ENCODE measurements at places on chromosomes 16 and 17. TPM values are rescaled to one million over a fixed set of nuclear protein-coding genes. Genes with fewer than 3 reads are reported as not detected.

- no peak for DNase-seq
Observed at GRCh38 chr17:79862771-79863440, 23.7 kb upstream of the CBX4 start.

- no peak for DNase-seq
Observed at GRCh38 chr17:74453665-74454196, 12.7 kb upstream of the CD300A start.

GRCh38 chr17:14871921-14872320 lies 393.2 kb downstream of the PMP22 start:
- DNase-seq = no peak

DNA sequence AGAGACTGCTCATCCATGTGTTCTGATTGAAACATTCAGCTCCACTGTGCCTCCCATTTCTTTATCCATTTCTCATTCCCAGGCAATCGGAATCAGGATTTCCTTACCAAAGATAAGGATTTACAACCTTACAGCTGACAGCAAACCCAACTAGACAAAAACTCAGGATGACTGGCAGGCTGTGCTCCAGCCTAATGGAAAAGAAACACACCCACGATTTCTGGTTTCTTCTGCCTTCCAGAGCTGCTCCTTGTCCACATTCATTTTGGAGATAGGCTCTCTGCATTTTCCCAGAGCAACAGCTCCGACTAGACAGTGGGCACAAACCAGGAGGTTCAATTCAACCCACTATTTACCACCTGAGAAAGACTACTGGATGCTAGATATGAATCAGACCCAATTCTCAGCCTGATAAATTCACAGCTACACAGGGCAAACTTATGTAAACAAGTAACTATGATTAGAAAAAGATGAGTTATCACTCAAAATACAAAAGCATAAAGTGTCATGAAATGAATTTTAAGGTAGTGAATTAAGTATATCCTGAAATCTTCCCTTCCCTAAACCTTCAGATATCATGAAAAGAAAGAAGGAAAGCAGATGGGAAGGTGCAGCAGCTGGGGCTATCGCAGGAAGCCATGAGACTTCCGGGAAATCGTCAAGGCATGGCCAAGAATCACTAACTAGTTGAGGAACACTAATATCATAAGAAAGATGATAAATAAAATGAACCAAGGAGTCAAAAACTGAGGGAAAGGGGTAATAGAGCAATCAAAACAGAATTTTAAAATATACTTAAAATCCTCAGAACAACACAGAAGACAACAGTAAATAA lies 44.8 kb upstream of the CLEC18B start:
- no peak for DNase-seq

DNA sequence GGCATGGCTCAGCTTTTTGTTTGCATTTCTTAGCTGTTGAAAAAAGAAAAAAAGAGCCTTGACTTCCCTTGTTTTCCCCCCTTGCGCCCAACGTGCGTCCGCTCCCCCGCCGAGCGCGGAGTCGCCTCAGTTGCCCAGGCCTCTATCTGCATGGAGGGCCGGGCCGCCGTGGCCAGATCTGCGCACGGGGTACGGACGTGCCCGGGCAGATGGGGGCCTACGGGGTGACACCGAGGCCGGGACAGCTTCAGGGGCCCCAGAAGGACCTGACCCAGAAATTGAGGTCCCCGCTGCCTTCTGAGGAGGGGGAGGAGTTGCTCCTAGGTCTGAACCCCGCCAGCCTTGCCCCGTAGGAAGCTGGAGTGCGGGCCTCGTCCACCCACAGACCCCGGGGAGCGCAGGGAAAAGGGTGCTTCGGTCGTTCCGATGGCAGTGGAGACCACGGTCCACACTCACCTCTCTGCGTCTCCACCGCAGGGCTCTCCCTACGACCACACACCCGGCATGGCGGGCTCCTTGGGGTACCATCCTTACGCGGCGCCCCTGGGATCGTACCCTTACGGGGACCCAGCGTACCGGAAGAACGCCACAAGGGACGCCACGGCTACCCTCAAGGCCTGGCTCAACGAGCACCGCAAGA lies 1.5 kb downstream of the IRX5 start:
- no peak for DNase-seq

- DNase-seq = no peak
Observed at GRCh38 chr16:89224665-89225064, 7.2 kb downstream of the ZNF778 start.

GRCh38 chr16:77553130-77553529 lies 118.3 kb upstream of the ADAMTS18 start:
- DNase-seq = no peak

GRCh38 chr16:19242186-19242585 lies 43.3 kb upstream of the CLEC19A start:
- no peak for DNase-seq

- DNase-seq = no peak
Observed at GRCh38 chr17:8916466-8916865, 49.0 kb upstream of the PIK3R6 start.

DNA sequence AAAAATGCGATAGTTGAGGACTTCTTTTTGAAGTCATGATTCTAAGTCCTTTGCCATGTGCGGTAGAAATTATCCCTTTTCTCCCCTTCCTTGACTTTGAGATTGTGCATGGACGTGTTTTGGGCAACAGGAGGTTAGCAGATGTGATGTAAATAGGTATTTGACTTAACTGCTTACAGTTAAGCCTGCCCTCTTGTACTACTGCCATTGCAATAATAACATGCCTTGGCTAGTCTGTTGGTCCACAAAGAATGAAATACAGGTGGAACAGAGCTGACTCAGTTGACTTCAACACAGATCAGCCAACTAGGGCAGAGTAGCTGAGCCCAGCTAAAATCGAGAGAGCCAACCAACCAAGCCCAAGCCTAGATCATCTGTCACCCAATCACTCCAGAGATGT lies 125.5 kb downstream of the BRIP1 start:
- DNase-seq = no peak

DNA sequence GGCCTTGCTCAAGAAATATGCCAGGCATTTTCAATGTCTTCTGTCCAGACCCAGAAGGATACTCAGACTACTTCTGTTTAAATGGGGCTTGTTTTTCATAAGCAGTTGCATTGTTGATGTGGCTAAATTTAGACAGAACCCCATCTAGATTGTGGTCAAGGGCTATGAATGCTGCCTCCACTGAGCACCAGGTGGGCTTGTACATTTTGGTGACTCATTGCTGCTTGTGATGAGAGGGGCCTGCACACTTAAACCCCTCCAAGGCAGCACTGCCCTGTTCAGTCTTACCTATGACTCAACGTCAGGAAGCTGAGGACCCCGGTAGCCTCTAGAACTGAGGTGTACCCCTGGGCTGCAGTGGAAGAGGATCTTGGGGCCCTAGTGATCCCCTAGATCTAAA lies 144.0 kb downstream of the PRKCA start:
- no peak for DNase-seq

- DNase-seq = no peak
Observed at GRCh38 chr17:39341541-39341940, 59.9 kb downstream of the FBXL20 start.

DNA sequence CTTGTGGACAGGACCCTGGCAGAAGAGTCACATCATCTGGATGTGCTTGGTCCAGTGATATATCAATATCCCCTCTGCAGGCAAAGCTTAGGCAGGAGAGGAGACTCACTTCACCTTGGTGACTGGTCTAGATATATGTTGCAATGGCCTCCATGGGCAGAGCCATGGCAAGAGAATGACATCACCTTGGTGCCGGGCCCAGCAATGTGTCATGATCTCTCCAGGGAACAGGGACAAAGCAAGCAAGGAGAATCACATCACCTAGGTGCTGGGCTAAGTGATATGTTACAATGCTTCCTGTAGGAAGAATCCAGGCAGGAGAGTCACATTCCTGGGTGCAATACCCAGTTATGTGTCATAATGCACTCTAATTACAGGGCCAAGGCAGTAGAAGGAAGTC lies 2106.2 kb downstream of the TP53TG3F start:
- no peak for DNase-seq

DNA sequence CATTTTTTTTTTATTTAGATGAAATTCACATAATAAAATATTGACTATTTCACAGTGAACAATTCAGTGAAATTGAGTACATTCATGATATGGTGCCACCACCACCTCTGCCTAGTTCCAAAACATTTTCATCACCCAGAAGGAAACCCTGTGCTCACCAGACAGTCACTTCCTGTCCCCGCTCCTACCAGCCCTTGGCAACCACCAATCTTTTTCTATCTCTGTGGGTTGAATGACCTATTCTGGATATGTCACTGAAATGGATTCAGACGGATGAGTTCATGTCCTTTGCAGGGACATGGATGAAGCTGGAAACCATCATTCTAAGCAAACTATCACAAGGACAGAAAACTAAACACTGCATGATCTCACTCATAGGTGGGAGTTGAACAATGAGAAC lies 40.5 kb downstream of the ATP2C2 start:
- DNase-seq = no peak

DNA sequence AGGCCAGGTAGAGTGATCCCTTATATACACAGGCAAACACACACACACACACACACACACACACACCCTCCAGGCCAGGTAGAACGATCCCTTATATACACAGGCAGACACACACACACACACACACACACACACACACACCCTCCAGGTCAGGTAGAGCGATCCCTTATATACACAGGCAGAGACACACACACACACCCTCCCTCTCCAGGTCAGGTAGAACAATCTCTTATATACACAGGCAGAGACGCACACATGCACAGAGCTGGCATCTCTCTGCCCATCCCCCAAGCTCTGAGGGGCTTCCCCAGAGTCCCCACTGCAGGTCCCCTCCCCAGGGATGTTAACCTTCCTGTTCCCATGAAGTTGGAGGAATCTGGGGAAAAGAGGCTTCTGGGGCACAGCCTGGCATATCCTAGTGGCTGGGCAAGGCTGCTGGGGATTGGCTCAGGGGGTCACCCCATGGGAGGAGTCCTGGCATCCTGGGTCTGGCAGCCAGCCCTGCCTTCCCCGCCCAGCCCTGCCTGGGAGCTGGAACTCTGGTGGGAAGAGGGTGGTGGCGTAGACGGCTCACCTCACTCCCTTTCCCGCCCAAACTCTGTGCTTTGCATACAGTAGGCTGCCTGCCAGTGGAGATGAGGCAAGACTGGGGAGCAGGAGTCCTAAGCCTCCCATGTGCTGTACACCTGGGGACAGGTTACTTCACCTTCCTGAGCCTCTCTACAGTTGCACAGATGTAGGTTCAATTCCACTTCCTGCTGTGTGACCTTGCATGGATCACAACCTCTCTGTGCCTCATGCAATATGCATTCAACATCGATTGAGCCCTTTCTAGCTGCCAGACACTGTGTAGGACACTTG lies 41.8 kb downstream of the TEKT5 start:
- no peak for DNase-seq

GRCh38 chr17:45906927-45907622 lies 12.7 kb downstream of the MAPT start:
- DNase-seq = no peak

DNA sequence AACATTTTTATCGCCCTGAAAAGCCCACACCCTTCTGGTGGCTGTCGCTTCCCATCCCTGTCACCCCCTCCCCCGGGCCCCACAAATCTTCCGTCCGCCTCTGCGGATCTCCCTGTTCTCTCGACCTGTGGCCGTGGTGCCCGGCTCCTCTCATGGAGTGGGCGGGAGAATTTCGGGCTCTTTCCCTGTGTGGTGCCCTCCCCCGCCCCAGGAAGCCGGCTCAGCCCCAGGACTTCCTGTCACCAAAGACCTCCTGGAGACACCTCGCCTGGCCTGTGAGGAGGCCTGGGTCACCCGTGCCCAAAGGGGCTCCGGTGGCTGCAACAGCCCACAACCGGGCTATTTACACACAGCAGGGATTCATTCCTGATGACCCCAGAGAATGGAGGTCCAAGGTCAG lies 26.1 kb upstream of the UBE2I start:
- DNase-seq = no peak

DNA sequence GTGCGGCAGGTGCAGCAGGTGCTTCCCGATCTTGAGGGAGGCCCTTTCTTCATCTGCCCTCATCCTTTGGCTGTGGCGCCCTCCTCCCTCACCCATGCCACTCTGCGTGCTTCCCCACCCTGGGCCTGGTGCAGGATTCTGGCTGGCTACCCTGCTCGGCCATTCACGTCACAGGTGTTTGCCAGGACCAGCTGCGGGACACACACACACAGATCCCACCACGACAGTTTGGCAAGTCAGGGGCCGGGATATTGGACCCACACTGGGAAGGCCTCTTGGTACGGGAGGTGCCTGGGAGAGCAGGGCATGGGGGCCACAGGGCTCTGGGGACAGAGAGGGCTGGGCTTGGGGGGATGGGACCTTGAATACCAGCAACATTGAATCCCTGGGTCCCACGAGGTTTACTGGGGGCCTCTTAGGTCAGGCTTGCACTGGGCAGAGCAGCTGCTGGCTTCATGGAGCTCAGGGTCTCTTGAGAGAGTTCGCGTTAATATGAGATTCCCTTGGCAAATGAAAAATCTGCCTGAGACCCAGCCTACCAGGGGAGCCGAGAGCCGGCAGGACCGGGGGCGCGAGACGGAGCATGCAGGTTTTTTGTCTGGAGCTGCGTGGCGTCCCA lies 15.1 kb downstream of the ADCY7 start:
- no peak for DNase-seq

- DNase-seq = no peak
Observed at GRCh38 chr17:60387666-60388065, 4.3 kb downstream of the USP32 start.

DNA sequence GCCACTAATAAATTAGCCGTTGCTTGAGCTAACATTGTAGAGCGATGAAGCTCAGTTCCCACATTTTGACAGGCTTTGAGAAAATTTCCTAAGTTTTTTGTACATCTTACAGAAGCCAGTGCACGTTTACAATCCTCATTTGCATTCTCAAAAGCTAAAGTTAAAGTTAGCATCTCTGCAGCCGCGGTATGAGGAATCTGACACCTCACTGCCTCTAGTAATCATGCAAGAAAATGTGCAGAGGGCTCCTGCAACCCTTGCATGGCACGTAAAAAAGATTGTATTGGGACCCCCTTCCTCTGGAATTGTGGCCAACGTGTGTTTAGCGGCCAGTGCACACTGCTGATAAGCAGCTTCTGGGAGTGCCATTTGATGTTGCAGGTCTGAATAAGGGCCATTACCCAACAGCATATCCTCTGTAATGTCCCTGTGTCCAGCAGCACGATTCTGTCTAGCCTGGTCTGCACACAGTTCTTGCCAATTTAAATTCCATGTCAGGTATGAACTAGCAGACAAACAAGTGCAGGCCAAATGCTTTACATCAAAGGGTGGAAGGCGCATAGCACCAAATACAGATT lies 12.4 kb upstream of the ZNF689 start:
- no peak for DNase-seq

GRCh38 chr16:5575646-5576245 lies 478.2 kb upstream of the EEF2KMT start:
- DNase-seq = no peak

GRCh38 chr16:31474773-31475738 lies 3.1 kb downstream of the TGFB1I1 start:
- DNase-seq = no peak

- peak; percentile 70 for DNase-seq
Observed at GRCh38 chr16:15682105-15682570, 32.1 kb downstream of the NDE1 start.

GRCh38 chr17:36004594-36005108 lies 3.3 kb upstream of the CCL15 start:
- no peak for DNase-seq

The KSR1 gene
- 26.2 TPM for total RNA-seq

The TBC1D3E gene
- total RNA-seq = not detected

The FADS6 gene
- not detected for total RNA-seq

The G6PC1 gene
- not detected for total RNA-seq

The TVP23A gene
- not detected for total RNA-seq

The ZMYND15 gene
- total RNA-seq = 0.11 TPM

The KRTAP4-5 gene
- total RNA-seq = not detected

The ATP6V0A1 gene
- total RNA-seq = 21.9 TPM

The MRPS7 gene
- 73.6 TPM for total RNA-seq

The KRTAP2-2 gene
- total RNA-seq = not detected

Measured in pulmonary artery endothelial cell (primary cell).